Umbilical cord (tissue), 2 donors: ENCODE measurements at places on chromosomes 1 and 21. TPM values are rescaled to one million over a fixed set of nuclear protein-coding genes. Genes with fewer than 3 reads are reported as not detected.

DNA sequence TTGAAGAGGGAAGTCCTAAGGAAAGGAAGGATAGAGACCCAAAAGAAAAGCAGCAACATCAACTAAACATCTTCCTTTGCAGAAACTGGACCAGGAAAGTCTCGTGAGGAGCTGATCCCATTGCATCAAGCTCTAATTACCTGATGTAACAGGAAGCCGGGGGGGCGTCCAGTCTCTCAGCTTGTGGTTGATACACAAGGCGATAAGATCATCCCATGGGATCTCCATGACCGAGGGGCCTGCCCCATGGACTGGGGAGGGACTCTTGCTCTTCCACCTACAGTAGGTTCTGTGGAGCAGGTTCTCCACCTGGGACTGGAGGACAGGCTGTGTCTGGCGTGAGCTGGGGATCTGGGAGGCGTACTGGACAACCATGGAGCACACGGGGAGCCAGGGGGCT, 14.8 kb upstream of the LSS start:
- no peak for DNase-seq

The TTC22 gene
- total RNA-seq, result 1.7 TPM

The TMEM269 gene
- total RNA-seq, result not detected

The RGS8 gene
- total RNA-seq, result 5.3 TPM

The MROH7 gene
- 4.1 TPM for total RNA-seq

The MAN1C1 gene
- 16.9 TPM for total RNA-seq

The CKS1B gene
- 18.5 TPM for total RNA-seq

The VHLL gene
- total RNA-seq, result 6.0 TPM

GRCh38 chr21:32475162-32475812, 62.8 kb downstream of the EVA1C start:
- peak; percentile 65 for DNase-seq

DNA sequence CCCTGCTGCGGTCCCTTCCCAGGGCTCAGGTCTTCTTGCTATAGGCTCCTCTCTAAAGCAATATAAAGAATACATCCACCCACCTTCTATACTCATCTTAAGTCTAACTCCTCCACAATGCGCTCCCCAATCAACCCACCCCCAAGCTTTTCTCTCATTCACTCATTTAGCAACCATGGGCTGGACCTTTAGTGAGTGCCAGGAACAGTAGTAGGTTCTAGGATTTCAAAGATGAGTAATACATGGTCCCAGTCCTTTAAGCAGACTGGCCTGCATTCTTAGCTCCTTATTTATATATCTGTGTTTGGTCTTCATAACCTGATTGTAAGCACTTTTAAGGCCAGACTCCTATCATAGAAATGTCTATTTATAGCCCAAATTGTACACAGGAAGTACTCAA, 5.9 kb downstream of the CAMK1G start:
- no peak for DNase-seq

DNA sequence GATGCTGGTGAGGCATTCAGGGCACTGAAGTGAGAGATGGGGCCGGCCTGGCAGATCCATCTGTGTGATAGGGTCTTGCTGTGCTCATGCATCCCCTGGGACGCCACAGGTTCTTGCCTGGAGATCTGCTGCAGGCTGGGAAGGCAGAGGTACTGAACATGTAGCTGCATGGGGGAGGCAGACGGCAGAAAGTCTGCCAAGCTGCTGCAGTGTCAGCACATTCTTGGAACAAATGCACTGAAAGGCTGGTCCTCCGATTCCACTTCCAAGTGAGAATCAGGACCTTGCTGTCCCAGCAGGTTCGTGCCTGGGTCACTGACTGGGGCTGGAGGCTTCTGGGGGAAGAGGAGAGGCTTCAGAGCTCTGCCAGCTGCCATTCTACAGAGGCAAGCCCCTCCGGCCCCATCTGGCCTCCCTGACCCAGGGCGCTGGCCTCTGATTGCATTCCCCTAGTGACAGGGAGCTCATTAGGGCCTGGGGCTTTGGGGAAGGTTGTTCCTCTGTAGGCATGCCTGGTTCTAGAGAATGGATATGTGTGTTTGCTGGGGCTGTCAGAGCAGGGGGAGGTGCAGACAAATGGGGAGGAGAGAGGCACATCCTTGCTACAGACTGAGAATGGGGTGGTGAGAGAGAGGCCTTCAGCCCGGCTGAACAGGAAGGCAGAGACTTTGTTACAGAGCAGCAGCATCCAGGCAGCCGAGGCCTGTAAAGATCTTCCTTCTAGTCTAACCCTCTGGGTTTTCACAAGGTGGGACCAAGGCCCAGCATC, 174.0 kb downstream of the TRABD2B start:
- peak; percentile 61 for DNase-seq

GRCh38 chr1:209207701-209208286, 375.7 kb upstream of the CAMK1G start:
- DNase-seq, result peak; percentile 91

The MAGI3 gene
- total RNA-seq, result 33.2 TPM

The SLC1A7 gene
- total RNA-seq, result 2.4 TPM

- DNase-seq, result no peak
Measured at GRCh38 chr1:192557841-192558595, 17.6 kb upstream of the RGS1 start.

DNA sequence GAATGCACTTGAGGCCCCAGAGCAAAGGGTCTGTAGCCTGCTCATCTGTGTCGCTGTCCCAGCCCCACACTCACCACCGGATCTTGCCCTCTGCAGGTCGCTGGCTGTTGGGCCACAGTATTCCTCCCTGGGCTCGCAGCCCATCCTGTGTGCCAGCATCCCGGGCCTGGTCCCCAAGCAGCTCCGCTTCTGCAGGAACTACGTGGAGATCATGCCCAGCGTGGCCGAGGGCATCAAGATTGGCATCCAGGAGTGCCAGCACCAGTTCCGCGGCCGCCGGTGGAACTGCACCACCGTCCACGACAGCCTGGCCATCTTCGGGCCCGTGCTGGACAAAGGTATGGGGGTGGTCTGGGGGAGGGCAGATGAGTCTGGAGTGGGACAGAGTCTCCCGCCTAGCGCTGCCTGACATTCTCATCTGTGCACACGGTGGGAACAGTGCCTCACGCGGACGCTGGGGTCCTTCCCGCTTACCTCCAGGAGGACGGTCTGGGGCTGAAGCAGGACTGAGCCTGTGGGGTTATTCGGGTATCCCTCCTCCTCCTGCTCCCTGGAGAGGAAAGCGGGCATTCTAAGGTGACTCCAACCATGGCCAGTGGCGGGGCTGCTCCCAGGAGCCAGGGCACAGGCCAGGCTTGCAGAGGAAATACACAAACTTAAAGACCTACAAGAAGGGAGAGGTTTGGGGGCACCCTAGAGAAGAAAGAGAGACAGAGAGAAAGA, 15.9 kb downstream of the WNT3A start:
- no peak for DNase-seq

DNA sequence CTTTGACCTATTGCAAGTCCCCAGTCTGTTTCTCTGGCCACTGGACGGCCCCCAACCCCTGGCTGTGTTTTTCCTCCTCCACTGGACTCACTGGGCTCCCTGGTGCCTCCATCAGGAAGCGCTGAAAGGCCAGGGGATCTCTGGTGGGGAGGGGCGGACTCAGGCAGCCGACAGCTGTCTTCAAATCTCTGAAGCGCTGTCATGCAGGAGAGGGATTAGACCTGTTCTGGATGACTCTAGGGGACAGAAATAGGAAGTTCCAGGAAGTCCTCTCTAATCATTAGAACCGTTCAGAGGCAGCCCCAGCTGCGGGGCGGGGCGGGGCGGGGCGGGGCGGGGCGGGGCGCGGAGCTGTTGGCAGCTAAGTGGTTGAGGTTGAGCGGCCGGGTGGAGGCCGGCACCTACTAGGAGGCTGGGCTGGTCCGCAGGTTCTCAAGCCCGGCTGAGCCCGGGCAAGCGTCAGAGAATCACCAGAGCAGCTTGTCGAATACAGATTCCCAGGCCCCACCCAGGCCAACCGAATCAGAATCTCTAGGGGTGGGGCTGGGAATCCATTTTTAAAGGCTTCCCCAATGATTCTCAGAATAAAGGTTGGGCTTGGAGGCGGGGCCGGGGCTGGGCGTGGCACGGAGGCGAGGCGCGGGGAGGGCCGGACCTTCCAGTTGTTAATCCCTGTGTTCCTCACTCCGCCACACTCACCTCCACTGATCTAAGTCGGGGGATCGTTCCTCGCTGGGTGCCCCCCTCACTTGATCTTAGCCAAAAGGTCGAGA, 11.4 kb upstream of the PHLDA3 start:
- peak; percentile 48 for DNase-seq
